Muscle of arm (tissue), 14 donors: ENCODE measurements at places on chromosomes 2 and 18. TPM values are rescaled to one million over a fixed set of nuclear protein-coding genes. Genes with fewer than 3 reads are reported as not detected.

GRCh38 chr18:14285053-14285452 lies 152.8 kb upstream of the ZNF519 start:
- no peak for DNase-seq

- DNase-seq: no peak
Observed at GRCh38 chr2:65778137-65778536, 345.7 kb upstream of the SPRED2 start.

GRCh38 chr2:146985753-146986152 lies 859.1 kb upstream of the ACVR2A start:
- DNase-seq: no peak

GRCh38 chr2:3151153-3151918 lies 226.3 kb downstream of the EIPR1 start:
- DNase-seq: no peak

GRCh38 chr2:5908071-5908470 lies 215.9 kb downstream of the SOX11 start:
- no peak for DNase-seq

DNA sequence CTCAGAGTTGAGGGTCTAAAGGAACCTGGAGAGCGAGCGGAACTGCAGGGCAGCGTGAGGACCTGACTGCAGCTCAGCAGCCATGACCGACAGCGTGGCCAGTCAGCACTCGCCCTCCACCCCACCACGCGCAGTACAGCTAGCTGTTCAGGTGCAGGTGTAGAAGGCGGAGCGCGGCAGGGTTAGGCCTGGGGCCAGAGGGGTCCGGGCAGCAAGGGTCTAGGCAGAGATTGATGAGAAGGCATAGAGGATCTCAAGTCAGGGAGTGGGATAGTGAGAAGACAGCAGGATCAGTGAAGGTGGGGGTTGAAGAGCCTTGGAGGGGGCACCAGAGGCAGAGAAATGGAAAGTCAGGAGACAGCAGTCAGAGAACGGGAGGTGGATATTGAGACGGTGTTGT lies 71.0 kb downstream of the STEAP3 start:
- no peak for DNase-seq

GRCh38 chr2:226797289-226797988 lies 2.2 kb downstream of the IRS1 start:
- DNase-seq: no peak

GRCh38 chr2:11873356-11874154 lies 127.1 kb downstream of the LPIN1 start:
- DNase-seq: no peak

- DNase-seq: no peak
Observed at GRCh38 chr2:107591561-107592279, 235.0 kb upstream of the RGPD4 start.

- DNase-seq: no peak
Observed at GRCh38 chr18:58908006-58908405, 43.3 kb downstream of the ZNF532 start.

DNA sequence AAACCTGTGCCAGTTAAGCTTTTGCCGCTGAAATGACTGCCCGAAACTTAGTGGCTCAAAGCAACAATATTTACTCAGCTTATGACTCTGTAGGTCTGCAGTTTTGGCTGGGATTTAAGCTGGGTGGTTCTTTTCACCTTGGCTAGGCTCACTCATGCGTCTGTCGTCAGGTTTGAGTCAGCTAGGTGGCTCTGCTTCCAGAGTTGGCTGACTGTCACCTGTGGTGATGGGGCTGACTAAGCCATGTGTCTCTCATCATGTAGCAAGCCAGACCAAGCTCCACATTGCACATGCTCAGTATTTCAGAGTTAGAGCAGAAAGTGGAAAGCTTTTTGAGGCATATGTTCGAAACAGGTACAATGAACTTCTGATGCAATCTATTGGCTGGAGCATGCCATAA lies 354.8 kb downstream of the MEIS1 start:
- no peak for DNase-seq

GRCh38 chr2:119724656-119725485 lies 34.9 kb upstream of the PTPN4 start:
- DNase-seq: no peak

DNA sequence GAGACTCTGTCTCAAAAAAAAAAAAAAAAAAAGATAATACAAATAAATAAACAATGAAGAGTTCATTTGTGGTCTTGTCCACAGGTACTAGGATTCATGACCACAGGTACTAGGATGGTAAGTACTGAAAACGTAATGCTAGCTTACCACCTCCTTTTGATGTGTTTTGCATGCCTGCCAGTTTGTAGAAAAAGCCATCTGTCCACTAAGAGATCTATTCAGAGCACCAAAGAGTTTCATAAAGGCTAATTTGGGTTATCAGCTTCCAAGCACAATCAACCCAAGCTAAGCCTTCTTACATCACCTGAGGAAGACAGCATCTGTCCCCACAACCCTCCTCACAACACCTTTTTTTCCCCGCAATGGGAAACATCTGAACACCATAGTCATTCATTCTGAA lies 477.2 kb downstream of the ZEB2 start:
- no peak for DNase-seq

KRCC1 gene
- not detected for polyA plus RNA-seq

SERPINB11 gene
- polyA plus RNA-seq: not detected

OBSL1 gene
- 155 TPM for polyA plus RNA-seq

ANKRD62 gene
- 0.12 TPM for polyA plus RNA-seq

SRD5A2 gene
- polyA plus RNA-seq: not detected
